H7 (cell line): ENCODE measurements at places on chromosomes 1 and 21.

GRCh38 chr1:110111081-110111480 lies 1.2 kb upstream of the UBL4B start:
- DNase-seq = no peak

- no peak for DNase-seq
Observed at GRCh38 chr1:71650119-71650518, 569.3 kb upstream of the ZRANB2 start.

- DNase-seq = peak; percentile 23
Observed at GRCh38 chr1:62906428-62906886, 122.5 kb downstream of the ATG4C start.

- peak; percentile 61 for DNase-seq
Observed at GRCh38 chr1:178543290-178543607, 30.3 kb downstream of the TEX35 start.
